ENCODE measurements at places on chromosomes 5 and 9.

GRCh38 chr5:154254896-154255295, 64.4 kb downstream of the GALNT10 start:
- no peak for DNase-seq

DNA sequence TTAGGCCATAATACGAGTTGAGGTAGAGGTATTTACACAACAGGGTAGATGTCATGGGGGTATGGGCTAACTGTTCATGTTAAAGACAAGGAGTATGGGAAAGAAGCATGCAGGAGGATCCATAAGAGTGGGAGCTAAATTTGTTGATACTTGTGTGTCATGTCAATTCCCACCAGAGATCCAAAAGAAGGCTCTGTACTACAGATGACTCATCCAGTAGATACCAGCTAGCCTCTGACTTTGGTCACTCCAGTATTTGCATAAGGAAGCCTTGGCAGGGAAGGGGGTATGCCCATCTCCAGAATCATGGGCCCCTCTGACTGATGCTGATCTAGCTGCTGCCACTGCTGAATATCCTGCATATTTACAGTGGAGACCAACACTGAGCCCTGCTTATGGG, 743.7 kb upstream of the GRAMD2B start:
- DNase-seq, result no peak

- DNase-seq, result no peak
Observed at GRCh38 chr5:157821822-157822622, 36.9 kb downstream of the CLINT1 start.

- no peak for DNase-seq
Observed at GRCh38 chr5:137056676-137057075, 442.4 kb downstream of the SPOCK1 start.

DNA sequence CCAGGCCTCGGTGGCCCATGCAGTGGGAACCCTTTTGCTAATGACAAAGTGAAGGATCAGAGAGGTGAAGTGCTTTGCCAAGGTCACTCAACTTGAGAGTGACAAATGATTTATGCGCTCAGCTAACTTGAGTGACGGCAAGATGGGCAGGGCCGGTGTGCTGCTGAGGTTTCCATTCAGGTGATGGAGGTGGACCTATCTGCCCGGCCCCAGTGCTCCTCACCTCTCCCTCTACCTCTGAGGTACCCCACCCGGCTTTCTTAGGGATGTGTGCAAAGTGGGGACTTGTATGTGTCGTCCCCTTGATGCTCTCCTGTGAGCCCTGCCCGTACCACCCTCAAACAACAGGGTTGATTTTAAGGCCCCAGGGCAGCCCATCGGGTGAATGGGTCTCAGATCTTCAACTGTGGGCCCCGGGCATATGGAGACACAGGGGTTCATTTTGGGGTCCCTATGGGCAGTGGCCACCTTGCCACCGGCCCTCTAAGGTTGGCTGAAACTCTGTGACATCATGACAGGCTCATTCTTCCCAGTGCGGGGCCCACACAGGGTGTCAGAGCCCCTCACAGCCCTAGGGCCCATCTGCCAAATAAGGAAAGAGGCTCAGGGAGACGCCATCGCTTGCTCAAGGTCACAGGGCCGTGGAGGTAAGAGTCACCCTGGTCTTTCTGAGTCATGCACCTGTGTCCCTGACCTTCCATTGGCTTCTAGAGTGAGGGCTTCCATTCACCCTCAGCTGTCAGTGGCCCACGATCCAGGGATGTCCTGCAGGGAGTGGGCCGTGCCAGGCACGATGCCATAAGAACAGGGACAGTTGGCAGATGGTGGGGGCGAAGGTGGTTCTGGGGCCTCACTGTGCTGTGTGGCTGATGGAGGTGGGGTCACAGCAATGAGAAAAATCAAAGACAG, 170.6 kb upstream of the MVB12B start:
- no peak for DNase-seq

- DNase-seq, result no peak
Observed at GRCh38 chr9:92308893-92309292, 15.4 kb upstream of the IARS1 start.

DNA sequence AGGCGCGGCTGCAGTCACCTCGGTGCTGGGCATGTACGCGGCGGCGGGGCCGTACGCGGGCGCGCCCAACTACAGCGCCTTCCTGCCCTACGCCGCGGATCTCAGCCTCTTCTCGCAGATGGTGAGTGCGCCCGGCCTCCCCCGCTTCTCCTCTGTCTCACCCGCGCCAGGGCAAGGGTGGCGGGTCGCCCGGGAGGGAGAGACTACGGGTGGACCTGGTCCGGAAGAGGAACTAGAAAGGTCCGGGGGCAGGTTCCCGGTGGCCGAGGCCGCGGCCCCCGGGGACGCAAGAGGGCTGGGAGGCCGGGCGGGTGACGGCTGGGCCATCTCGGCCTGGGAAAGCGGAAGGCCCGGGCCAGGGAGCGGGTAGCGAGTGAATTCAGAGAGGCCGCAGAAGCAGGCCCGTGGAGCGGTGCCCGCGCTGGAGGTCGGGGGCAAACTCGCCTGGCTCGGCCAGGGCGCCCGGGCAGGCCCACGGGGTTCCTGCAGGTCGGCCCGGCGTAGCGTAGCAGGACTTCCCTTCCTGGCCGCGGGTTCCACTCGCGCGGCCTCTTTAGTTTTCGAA, 711 bp downstream of the IRX1 start:
- DNase-seq, result no peak

DNA sequence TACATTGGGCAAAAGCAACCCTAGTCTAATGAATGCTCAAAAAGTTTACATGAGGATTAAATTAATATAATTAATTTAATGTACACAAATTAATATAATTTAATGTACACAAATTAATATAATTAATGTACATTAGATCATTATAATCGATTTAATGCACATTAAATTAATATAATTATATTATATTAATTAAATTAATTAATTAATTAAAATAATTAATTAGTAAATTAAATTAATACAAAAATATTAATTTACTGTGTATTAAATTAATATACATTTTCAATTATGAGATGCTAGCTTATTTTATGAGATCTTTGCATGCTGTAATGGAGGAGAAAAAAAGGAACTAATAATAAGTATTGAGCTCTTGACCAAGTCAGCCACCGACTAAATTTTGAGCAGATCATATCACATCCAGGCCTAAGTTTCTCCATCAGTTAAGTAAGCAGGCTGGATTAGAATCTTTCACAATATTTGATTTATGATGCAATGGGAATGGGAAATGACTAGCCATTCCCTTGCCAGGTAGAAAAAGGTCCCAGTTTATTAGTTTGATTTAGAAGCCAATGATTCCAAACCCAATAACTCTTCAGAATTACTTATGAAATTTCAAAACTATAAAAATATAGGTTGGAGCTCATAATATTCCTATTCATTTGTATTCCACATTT, 533.4 kb upstream of the GRIA1 start:
- DNase-seq, result no peak

DNA sequence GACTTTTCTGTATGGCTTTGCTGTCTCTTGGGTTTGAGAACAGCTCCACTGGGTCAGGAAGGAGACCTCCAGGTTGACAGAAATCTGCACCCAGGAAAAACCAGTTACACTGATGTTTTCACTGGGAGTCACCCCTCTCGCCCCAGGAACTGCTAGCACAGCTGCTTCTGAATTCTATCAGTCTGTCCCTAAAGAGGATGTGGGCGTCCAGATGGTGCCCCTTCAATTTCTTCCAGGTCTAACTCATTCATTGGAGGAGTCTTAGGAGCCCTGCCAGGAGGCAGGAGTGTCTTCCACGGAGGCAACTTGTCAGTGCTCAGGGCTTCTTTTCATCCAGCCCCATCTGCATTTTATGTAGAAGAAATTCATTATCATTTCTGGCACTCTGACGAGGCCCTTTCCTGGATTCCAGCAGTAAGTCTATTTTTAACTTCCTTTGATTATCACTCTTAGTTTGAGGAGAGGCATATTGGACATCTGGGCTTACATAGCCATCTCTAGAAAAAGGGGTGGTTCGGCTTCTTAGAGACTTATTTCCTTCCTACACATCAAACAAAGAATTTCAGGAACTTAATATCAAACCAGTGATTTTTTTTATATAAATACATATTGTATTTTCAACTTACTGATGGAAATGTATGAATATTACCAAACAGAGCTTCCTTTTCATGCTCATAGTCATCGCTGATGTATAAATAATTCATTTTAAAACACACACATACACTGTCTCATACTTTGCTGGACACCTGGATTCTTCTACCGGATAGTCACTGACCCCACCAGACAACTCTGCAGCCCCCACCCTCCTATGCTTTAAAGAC, 148.8 kb downstream of the IRX2 start:
- no peak for DNase-seq

DNA sequence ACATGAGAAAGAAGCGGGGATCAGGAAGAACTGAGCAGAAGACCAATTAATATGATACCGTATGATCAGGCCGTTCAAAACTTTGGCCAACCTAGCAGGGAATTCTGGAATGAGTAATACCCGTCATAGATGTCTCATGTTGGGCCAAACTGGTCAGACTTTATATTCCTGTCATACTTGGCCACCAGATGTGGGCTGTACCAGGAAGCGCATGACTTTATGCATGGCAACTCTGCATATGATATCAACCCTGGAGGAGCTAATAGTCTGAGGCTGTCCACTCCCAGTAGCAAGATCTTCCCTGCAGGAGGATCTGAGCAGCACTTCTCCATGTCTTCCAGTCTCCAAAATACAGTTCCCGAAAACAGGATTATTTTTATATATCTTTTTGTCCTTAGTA, 68.5 kb upstream of the NAA35 start:
- no peak for DNase-seq

GRCh38 chr5:133599044-133599443, 13.3 kb downstream of the FSTL4 start:
- no peak for DNase-seq

DNA sequence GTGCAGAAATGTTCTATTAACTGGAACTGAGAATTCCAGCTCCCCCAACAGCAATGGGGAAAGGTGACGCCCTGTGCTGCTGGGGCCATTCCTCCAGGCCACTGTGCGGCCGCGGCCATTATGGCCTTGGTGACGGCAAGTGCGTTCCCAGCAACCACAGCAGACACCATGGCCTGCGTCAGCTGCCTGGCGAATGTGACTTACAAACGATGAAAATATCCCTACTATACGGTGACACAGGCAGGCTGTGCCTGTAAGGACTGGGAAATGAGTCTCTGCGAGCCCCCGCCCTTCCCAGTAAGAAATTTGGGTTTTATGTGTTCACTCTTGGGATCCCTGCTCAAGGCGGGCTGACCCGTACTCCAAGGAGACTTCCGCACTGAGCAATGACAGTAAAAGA, 20.6 kb downstream of the CLPTM1L start:
- no peak for DNase-seq

- no peak for DNase-seq
Observed at GRCh38 chr9:70091572-70091971, 47.9 kb downstream of the MAMDC2 start.

DNA sequence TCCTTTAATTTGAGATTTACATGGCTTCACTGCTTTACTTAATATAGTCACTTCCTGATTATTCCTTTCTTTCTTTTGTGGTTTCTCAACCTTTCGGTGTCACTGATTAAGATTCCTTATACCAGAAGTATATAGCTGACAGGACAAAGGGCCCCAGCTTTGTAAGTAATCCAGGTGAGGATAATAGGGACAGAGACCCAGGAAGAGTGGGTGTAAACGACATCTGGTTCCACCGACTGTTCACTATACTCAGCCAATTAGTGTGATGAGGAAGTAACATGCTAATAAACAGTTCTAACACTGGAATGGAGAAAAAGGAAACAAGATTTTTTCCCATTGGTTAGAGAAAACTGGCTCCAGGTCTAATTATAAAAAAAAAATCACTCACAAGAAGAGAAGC, 286.3 kb upstream of the EFNA5 start:
- DNase-seq, result no peak

DNA sequence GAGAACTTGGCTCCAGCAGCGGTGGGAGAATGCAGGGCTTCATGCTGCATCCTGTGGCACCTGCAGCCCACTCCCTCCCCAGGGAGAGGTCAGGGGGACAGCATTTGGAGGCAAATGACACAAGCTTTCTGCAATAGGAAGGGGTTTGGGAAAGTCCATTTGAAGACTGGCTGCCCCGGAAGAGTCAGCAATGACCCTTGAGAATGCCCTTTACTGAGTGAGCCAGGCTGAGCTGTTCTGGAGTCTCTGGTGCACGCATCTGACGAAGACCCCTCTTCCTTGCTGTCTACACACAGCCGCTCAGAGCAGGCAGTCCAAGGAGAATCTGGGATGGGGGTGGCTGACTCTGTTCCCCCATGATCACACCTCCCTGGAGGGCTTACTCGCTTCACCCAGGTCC, 5.5 kb upstream of the NXNL2 start:
- no peak for DNase-seq

DNA sequence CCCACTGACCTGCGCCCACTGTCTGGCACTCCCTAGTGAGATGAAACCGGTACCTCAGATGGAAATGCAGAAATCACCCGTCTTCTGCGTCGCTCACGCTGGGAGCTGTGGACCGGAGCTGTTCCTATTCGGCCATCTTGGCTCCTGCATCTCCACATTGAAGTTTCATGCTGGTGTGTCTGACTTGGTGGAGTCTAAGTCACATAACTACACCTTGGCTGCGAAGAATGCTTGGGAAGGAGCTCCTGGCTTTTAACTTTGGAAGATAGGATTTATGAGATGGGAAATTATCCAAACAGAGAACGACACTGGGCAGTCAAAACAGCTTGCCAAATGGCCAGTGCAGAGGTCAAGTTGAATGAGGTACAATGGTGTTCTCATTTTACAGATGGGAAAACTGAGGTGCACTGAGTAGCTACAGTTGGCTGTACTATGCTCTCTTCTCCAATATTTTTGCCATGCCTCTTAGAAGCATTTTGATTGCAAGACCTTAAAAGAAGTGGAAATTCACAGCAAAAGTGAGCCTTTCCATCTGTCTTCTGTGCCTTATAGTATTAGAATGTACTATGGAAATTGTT, 36.7 kb downstream of the CCDC192 start:
- no peak for DNase-seq

- DNase-seq, result no peak
Observed at GRCh38 chr9:77125665-77126064, 51.7 kb upstream of the VPS13A start.

DNA sequence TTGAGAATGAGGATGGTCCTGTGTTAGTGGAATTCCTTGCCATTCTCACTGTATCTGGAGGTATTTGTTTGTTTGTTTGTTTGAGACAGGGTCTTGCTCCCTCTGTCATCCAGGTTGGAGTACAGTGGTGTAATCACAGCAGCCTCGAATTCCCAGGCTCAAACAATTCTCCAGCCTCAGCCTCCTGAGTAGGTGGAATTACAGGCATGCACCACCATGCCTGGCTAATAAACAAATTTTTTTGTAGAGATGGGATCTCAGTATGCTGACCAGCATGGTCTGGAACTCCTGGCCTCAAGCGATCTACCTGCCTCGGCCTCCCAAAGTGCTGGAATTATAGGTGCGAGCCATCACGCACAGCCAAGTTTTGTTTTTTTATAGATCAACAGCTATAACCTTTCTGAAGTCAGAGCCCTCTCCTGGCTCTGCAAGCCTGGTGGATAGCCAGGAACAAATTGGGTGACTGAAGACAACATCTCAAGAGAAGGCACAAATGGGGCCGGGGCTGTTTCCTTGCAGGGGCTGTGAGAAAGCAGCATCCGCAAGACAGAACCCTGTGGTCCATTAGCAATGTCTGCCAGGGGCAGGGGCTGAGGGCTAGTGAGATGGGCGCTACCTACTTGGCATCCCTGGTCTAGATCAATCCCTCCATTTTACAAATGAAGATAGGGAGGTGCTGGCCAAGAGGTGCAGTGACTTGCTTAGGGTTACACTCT, 18.8 kb downstream of the SH3PXD2B start:
- DNase-seq, result no peak

GRCh38 chr9:7360513-7360912, 439.1 kb downstream of the DMAC1 start:
- DNase-seq, result no peak

GRCh38 chr5:16654647-16655334, 38.0 kb upstream of the RETREG1 start:
- no peak for DNase-seq
